Urothelium cell line (cell line): ENCODE measurements at places on chromosomes 3 and 15.

DNA sequence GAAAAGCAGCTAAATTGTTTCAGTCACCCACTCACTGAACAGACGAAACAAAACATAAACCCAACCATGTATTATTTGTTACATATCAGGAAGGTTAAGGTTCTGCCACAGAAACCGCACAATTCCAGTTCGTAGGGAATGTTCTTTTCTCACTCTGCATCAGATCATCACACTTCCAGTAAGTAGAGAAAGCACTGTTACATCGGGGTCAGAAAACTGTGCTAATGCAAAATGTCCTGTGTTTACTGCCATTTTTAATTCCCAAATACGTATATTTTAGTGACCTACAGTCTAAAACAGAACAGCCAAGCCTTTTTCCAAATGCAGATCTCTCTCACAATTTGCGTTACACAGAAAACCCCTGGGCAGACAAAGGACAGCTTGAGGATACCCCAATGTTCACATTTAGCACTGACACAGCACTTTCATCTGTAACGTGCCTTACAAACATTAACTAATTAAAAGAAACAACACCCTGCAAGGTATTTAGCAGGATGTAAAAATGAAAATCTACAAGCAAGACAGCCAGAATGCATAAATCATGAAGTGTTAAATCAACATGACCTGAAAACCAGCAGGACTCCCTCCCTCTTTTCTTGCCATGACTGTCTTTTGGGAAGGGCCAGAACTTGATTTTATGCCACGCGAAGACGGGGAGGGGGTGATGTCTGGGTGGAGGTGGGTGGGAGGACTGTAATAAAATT, 34.8 kb upstream of the SKIL start:
- no peak for DNase-seq

- DNase-seq, result peak; percentile 3
Measured at GRCh38 chr3:170220871-170221270, 1.4 kb upstream of the PRKCI start.

DNA sequence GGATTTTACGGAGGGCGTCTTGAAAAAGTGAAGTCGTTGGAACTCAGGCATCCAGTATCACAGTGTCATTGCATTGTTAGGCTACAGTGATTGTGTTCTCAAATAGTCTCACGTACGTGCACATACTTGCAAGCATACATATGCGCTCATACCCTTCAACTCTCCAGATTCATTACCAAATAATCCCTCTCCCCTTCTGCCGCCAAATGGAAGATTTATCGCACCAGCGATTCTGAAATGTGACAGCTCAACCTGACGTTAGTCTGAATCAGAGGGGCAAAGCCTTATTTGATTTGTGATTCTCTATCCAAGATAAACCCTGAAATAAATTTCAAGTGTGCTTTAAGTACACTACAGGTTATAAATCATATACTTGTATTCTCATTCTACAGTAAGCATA, 119.4 kb downstream of the GADL1 start:
- no peak for DNase-seq

- DNase-seq, result no peak
Measured at GRCh38 chr3:134381831-134382442, 7.7 kb upstream of the AMOTL2 start.

GRCh38 chr3:127425505-127426443, 137.9 kb upstream of the PRR20G start:
- no peak for DNase-seq
